ENCODE measurements at places on chromosomes 3 and 15.
A peak's percentile ranks its signal among the peaks of the same experiment; 100 is the strongest.

DNA sequence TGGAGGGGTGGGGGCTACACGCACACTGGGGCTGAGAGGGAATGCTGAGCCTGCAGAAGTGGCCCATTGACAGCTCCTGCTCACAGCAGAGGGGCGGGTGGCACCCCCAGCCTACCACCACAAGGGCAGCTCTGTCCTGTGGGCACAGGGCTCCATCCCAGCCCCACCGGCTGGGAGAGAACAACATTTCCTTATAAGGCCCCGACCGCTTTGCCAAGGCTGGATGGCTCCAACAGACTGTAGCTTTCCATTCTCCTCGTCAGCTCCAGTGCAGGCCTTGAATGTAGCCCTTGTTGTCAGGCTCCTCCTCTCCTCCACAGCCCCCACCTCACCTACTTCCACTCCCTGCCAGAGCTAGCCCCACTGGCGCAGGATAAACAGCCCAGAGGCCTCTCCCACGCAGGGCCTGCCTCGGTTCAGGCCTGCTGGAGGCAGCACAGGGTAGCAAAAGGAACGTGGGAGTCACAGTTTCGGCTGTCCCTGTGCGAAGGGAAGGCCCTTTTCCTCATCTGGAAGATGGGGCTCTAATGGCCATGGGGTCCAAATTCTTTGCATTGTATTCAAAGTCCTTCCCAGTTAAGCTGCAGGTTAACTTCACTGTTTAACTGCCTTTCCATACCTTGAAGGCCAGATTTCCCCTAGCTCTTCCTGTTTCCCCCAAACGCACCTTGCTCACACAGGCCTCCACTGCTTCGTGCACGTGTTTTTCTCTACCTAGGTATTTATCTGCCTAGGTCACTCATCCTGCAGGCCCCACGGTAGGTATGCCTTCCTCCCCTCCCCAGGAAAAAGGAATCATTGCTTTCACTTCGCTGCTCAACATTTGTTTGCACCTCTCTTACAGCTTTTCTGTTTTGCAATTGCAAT is 101.6 kb upstream of the LPP start:
- peak; percentile 94 for DNase-seq

DNA sequence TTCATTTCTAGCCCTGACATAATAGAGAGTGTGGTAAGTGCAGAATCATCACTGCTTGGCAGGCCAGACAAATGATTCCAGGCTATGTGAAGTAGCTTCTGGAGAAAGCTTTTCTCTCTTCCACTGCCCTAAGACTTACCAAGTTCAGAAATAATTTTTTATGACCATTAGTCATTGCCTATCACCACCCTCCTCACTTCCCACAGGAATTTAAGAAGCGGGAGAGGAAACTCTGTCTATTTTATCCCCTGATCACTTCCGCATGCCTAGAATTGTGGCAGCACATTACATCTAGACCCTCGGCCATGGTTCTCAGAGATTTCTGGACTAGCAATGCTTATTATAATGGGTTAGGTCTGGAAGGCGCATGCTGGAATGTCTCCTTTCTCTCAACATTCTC is 397.8 kb upstream of the NR2F2 start:
- no peak for DNase-seq

- no peak for DNase-seq
These were observed 19.1 kb upstream of the RPL22L1 start for GRCh38 chr3:170889132-170889531.

DNA sequence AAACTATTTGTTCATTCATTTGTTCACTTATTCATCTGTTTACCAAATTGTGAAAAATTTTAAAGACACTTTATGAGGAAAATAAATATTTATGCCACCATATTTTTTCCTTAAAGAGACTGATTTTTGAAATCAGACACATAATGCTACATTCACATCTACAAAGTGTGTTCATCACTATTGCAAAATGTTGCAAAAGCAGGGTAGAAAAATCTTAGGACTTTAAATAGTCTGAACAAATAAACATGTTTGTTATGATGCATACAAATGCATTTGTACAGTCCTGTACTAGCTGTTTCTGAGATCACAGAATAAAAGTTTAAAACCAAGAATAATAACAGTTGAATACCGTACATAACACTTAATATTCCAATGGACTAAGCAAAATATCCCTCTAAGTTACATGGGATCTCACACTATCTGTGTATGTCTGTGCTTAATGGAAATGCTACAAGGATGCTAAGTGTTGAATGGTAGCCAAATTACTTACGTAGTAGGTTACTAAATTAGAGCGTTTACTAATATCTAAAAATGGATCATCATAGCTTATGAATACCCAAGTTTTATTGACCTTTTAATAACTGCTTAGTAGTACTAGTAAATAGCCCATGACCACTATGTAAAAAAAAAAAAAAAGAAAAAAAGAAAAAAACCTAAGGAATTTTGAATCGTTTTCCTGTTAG is 25.1 kb downstream of the ATP11B start:
- DNase-seq: no peak

DNA sequence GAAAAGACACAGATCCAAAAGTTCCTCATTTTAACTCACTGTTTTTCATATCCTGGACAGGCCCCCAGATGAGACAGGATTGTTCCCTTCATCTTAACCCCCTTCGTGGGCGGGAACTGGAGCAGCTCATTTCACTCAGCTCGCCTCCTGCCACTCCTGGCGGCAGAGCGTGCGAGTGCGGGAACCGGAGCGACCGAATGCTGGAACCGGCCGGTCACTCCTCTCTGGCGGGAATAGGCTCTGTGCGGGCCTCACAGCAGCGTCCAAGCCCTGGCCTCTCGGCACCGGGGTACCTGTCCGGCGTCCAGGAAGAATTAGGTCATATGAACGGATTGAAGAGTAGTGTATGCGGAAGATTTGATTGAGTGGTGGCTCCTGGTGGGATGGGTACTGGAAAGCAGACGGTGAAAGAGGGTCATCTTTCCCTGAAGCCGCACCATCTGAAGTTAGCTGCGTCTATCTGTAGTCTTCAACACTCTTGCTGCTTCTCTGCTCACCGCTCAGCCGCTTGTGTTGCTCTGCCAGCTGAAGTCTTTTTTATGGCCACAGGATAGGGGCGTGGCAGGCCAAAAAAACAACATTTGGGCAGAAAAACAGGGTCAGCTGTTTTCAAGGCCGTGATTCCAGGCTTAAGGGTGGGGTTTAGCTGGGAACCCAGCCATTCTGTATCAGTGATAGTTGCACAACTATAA is 42.3 kb upstream of the FXR1 start:
- no peak for DNase-seq

DNA sequence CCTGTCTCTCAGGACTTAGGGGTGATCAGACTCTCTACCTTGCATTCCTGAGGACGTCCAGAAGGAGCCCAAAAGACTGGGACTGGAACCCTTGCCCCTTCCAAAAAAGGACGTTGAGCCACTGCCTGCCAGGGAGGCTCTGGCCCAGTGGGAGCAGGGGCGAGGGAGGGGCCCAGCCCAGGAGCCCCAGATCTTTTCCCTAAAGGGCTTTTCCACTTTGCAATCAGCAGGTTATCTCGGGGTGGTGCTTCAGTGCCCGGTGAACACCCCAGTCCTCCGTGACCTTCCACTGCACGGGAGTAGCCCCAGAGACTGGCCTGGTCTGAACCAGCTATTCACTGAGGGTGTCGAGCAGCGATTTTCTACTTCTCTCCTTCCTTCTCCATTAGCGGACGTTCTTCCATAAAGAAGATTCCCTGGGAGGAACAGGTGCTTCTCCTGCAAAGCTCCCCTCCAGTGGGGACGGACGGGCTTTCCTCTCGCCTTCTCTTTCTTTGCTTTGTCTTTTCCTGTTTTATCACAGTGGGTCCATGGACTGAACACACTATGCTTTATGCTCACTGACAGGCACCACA is 113.7 kb downstream of the CHSY1 start:
- no peak for DNase-seq

- DNase-seq: no peak
These were observed 808.0 kb upstream of the NR2F2 start for GRCh38 chr15:95522533-95522932.

DNA sequence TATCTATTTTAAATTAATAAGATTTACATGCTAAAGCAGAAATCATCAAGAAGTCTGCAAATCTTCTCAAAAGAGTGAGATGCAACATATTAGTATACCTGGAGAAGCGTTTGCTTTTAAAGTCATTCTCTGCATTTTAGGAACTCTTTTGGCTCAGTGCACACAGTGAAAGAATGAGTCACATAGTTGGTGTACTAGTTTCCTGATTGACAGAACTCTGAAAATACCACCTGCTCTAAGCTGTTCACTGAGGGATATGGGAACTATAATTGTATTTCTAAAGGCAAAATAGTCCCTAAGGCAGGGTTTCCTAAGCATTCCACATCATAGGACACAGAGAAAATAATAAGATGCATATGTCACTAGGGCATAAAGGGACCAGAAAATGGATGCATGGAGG is 838.5 kb downstream of the DIPK2A start:
- no peak for DNase-seq

DNA sequence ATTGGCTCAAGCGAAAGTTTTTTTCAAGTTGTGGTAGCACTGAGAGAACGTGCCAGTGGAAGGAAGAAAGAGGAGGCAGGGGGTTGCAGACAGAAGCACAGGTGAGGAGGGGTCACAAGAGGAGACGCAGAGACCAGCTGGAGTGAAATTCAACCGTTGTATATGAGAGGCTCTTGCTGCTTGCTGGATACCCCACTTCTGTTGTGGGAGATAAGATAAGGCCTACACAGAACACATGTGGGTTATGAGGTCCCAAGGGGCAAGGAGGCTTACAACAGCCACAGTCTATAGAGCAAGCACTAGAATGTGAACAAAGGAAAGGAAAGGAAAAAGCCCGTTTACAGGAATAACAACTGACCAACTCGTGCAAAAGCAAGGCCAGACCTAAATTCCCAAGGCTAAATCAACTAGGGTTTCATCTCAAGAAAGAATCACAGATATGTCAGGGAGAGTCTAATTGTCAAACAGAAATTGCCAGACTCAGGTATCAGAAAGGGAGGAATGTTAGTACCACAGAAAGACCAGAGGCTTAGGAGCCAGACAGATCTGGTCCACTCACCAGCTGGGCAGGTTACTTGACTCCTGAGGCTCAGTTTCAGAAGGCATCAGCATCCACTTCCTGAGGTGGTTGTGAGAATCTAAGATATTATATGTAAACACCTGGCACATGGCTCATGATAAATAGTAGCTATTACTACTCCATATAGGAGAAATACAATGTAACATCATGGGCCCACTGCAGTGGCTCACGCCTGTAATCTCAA is 60.9 kb downstream of the MSL2 start:
- DNase-seq: no peak

DNA sequence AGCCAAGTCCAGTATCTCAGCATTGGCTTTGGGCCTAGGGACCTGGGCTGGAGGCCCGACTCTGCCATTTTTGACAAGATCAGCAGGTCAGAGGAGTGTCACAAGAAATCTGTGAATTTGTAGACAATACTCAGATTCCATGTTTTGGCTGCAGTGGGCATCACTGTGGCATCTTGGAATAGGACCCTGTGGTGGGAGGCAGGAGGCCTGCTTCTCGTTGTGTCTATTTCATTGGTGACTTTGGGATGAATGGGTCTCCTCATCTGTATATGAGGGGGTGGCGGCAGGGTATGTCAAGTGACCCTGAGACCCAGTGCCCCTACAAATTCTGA is 3.3 kb downstream of the C15orf39 start:
- DNase-seq: no peak

DNA sequence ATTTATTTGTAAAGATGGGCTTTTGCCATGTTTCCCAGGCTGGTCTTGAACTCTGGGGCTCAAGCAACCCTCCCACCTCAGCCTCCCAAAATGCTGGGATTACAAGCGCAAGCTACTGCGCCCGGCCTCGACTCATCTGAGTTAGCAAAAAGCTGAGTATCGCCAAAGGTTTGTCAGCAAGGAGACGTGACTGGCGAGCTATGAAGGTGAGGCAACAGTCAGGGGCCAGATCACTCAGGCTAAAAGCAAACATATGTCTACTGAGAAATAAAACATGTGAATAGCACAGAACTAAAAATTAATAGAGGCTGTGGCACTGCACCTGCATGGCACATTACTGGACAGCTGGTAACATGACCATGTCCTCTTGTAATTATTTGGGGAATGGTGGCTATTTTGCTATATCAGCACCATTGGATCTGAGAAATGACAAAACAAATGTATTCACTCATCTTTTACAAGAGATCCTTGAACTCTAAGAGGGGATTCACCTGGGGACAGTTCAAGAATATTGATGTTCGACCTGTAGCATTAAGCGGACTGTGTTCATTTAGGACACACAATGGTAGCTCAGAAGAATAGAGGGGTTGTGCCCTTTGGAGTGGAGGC is 10.0 kb upstream of the SLC25A26 start:
- no peak for DNase-seq

DNA sequence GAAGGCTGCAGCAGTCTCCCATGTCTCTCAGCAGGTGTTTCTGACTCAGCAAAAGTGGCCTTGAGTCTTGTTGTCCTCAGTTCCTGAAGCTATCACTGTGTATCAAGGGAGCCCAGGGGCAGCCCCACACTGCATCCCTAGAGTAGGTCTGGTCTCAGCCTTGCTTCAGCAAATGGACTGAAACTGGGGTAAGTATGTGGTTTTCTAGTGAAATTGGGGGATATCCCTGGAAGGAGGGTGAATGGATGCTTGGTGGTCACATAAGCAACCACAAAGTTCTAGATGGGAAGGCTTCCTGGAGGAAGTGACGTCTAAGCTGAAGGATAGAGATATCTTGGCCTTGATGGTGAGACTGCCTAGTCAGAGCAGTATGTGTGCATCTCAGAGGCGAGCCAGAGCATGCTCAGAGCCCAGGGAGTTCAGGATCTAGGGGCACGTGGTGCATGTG is 38.4 kb downstream of the TMEM158 start:
- no peak for DNase-seq

DNA sequence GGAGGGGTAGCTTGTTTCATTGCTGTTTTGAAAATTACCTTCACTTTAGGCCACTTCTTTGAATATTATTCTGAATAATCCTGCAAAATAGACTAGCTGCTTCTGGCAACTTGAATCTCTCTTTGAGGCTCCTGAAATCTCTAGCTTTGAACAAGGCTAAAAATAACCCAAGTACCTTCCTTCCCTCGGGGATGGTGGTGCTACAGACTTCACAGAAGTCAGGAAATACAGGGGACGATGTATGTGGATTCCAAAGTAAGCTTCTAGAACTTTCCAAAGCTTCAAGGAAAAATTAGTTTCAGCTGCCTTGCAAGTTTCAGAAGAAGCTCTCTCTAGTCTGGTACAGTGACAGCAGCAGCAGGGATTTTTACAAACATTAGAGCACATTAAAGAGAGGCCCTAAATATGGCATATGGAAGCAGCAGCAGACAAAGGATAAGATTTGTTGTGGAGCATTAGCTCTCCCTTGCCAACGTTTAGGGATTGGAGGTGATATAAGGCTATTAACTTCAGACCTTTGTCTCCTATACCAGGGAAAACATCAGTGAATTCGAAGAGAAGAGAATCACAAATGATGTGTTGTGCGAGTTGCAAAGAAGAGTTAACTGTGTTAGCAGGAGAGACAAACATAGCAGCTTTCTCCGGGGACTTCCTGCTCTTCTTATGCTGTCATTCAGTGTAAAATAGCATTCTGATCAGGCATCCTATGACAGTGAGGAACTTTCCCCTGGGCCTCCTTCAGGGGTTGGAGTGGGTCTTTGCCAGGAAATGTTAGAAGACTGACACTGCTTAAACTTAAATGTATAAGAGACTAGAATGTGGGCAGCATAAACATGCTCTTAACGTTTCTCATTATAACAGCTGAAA is 783.0 kb upstream of the ARPP21 start:
- DNase-seq: no peak

Data from hypothalamus (tissue), 51 donors.